ENCODE measurements at places on chromosomes 4 and X.

GRCh38 chrX:55638933-55639332, 15.7 kb downstream of the FOXR2 start:
- DNase-seq: no peak

GRCh38 chrX:112935029-112935428, 94.4 kb upstream of the AMOT start:
- no peak for DNase-seq

DNA sequence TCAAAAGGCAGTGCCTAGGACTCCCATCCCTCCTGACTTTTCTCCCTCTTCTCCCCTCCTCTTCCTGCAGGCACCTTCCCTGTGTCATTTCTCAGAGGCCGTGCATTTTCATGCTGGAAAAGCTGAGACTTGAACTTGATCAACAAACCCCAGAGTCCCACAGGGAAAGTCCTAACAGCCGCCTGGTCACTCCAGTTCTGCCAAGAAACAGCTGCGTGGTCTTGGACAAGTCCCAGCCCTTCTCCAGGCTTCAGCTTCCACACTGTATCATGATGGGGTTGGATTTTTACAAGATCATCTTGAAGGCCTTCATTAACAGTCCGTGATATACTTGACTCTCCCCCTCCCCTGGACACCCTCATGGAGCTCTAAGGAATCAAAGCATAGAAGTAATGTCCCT, 366.0 kb downstream of the BCOR start:
- DNase-seq: no peak

- no peak for DNase-seq
Observed at GRCh38 chr4:8152865-8153257, 5.8 kb downstream of the ABLIM2 start.

GRCh38 chr4:176013476-176014247, 52.0 kb upstream of the WDR17 start:
- DNase-seq: no peak

- DNase-seq: no peak
Observed at GRCh38 chr4:76562161-76562560, 127.1 kb downstream of the SHROOM3 start.
